ENCODE measurements at places on chromosomes 2 and 18. TPM values are rescaled to one million over a fixed set of nuclear protein-coding genes. Genes with fewer than 3 reads are reported as not detected.

- H3K27me3 ChIP-seq, result no peaks in the 10 kb centered on the region
- no peaks in the 10 kb centered on the region for H3K4me1 ChIP-seq
- no peak for DNase-seq
- no peak overlapping the region for H3K27ac ChIP-seq
Observed at GRCh38 chr18:42641996-42642395, 473.5 kb downstream of the RIT2 start.

GRCh38 chr2:201847481-201847880 lies 41.1 kb downstream of the CDK15 start:
- H3K4me1 ChIP-seq, result peaks cover 6% of the 10 kb centered on the region
- no peak overlapping the region for H3K27ac ChIP-seq
- H3K27me3 ChIP-seq, result no peaks in the 10 kb centered on the region
- H3K36me3 ChIP-seq, result no peaks in the 10 kb centered on the region
- no peak overlapping the region for H3K4me3 ChIP-seq

DNA sequence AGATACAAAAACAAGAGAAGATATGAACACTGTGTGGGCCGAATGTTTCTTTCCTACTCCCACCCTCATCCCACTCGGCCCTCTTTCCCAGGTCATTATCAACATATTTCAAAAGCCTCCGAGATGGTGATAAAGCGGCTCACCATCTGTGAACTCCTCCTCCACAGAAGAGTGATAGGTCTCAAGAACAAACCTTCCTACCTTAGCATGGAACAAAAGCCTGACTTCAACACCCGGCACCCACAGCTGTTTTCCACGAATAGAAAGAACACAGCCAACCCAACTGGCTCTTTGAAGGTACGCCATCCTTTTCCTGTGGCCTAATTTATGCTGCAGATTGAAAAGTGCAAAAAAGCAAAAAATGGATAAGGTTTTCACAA lies 28.8 kb downstream of the BCL2 start:
- H3K27me3 ChIP-seq, result no peaks in the 10 kb centered on the region
- H3K4me1 ChIP-seq, result no peaks in the 10 kb centered on the region
- no peak overlapping the region for H3K4me3 ChIP-seq

- no peaks in the 10 kb centered on the region for H3K27me3 ChIP-seq
- no peaks in the 10 kb centered on the region for H3K4me1 ChIP-seq
- no peak overlapping the region for H3K4me3 ChIP-seq
Observed at GRCh38 chr2:178707476-178707875, 99.7 kb downstream of the TTN start.

DNA sequence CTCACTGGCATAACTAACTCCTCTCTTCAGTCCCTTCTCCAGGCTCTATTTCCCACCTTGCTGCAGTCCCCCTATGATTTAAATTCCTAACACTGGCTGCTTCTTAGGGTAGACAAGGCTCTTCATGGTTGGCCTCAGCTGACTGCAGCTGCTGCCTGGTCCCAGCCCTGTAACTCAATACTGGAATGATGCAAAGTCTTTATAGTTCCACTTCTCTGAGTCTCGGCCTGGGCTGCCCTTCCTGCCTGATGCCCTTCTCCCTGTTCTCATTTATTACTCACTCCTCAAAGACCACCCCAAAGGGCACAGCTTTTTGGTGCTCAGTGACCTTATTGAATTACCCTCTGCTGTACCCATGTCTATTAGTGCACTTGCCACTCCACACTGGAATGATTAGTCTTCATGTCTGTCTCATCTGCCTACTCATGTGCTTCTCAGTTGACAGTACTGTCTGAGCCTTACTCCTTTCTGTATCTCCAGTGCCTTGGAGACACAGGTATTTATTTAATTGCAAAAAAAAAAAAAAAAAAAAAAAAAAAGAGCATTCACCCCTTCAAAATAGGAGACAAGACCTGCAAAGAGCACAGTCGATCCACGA lies 199.4 kb upstream of the REV1 start:
- no peaks in the 10 kb centered on the region for H3K36me3 ChIP-seq
- H3K4me3 ChIP-seq, result no peak overlapping the region
- DNase-seq, result no peak
- H3K4me1 ChIP-seq, result no peaks in the 10 kb centered on the region

DNA sequence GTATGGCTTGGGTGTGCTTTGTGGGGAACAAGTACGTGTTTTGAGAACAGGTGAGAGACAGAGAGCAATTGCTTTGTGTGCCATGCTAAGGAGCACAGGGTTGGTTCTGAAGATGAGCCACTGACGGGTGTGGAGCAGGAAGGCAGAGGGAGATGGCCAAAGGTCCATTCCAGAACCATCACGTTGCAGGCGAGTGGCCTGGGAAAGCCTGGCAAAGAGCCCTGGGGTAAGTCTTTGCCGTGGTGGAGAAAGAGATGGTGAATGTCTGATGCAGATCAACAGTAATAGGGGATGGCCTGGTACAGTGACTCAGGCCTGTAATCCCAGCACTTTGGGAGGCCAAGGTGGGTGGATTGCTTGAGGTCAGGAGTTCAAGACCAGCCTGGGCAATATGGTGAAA lies 93.5 kb upstream of the ZNF521 start:
- no peaks in the 10 kb centered on the region for H3K27me3 ChIP-seq
- H3K27ac ChIP-seq, result no peak overlapping the region
- no peaks in the 10 kb centered on the region for H3K36me3 ChIP-seq
- H3K4me3 ChIP-seq, result no peak overlapping the region

NPPC gene
- not detected for total RNA-seq

ADCY3 gene
- total RNA-seq, result 71.3 TPM

ACVR1C gene
- 2.1 TPM for total RNA-seq

All from Caco-2 (cell line).